ENCODE measurements at places on chromosomes 2 and 18. TPM values are rescaled to one million over a fixed set of nuclear protein-coding genes. Genes with fewer than 3 reads are reported as not detected.

The NFATC1 gene
- total RNA-seq, result 33.7 TPM

The LAMA3 gene
- total RNA-seq, result 74.1 TPM

The IAH1 gene
- total RNA-seq, result 55.1 TPM

The HOXD1 gene
- total RNA-seq, result 1.8 TPM

GRCh38 chr2:9549420-9549819, 6.2 kb downstream of the ADAM17 start:
- no peak for DNase-seq

- DNase-seq, result no peak
These were observed 95.1 kb downstream of the MYO5B start for GRCh38 chr18:50099725-50100407.

DNA sequence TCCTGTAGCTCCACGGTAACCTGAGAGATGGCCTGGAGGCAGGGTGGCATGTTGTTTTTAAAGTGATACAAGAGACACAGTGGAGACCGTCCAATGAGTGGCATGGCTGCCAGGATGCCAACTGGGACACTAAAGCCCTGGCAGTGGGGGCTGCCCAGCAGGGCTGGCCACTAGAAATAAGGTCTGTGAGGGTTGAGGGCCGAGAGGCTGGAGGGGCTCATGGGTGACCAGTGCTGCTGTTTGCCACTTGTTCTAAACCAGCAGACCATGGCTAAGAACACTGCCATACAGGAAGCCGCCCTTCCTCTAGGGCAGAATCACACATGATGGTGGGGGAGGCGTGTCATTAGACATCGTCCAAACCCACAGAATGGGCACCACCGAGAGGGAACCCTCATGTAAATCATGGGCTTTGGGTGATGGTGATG, 71.9 kb downstream of the ALPK2 start:
- no peak for DNase-seq

- DNase-seq, result no peak
These were observed 378.9 kb downstream of the NBAS start for GRCh38 chr2:15182275-15182674.

DNA sequence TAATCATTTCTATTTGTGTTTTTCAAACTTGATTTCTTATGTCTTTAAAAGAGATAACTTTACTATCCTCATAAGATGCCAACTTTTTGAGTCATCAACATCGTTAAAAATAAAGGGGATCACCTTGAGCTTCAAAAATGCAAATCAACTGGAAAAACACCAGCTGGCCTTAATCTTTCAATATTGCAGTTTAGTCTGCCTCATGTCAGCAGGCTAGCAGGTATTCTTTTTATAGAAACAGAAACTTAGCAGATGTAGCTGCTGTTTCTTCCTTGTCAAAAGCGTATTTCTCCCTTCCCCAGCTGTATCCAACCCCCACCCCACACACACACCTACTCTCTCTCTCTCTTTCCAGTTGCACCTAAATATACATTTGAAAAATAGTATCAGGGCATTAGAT, 154.1 kb upstream of the ZNF804A start:
- no peak for DNase-seq

DNA sequence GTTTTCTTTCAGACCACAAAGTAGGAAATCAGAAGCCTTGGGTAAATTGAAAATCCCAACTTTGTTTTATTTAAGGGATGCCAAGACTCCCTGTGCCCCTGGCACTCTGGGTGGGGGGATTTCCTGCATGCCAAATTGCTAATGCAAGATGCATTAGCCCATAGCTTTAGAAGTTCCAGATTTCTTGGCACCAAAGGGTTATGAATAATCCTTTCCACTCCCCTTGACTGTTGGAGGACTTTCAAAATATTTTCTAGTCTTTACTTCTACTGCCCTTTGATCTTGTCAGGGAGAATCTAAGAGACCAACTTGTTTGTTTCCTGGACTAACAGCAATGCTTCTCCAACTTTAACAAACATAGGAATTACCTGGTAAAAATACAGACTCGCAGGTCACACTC, 81.8 kb upstream of the TGIF1 start:
- no peak for DNase-seq

DNA sequence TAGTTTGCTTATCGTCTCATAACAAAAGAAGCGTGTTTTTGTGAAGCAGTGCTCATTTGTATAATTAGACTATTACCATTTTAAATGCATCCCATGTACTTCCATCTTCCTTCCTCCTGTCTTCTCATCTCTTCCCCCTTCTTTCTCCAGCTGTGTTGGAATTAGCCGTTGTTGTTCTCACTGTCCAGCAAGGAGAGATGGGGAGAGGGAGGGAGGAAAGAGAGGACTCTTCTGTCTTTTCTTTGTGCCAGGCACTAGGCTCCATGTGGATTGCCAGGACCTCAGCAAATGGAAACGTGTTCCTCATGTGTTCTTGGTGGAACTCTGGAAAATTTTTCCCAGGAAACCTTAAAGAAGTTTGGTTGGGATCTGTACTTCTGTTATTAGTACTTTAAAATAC, 131.7 kb downstream of the PHLPP1 start:
- DNase-seq, result no peak

DNA sequence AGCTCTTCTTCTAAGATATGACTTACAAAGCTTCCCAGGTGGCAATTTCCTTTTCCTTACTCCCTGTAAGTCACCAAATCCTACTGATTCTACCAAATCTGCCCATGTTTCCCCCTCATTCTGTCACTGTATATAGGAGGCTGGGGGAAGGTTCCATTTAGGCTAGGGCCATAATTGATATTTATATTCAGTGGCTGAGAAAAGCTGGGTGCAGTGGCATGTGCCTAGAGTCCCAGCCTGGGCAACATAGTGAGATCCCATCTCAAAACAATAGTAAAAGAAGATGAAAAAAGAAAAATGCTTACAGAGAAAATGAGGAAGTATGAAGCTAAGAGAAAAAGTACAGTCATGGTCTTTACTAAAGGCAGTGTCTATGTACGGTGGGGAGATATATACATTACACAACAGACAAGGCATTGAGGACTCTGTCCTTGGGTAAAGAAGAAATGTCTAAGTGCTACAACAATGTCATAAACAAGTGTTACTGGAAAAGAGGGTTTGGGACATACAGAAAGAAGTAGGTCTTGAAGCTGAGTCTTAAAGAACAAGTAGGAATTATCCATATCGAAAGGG, 4.8 kb downstream of the CWC22 start:
- no peak for DNase-seq

DNA sequence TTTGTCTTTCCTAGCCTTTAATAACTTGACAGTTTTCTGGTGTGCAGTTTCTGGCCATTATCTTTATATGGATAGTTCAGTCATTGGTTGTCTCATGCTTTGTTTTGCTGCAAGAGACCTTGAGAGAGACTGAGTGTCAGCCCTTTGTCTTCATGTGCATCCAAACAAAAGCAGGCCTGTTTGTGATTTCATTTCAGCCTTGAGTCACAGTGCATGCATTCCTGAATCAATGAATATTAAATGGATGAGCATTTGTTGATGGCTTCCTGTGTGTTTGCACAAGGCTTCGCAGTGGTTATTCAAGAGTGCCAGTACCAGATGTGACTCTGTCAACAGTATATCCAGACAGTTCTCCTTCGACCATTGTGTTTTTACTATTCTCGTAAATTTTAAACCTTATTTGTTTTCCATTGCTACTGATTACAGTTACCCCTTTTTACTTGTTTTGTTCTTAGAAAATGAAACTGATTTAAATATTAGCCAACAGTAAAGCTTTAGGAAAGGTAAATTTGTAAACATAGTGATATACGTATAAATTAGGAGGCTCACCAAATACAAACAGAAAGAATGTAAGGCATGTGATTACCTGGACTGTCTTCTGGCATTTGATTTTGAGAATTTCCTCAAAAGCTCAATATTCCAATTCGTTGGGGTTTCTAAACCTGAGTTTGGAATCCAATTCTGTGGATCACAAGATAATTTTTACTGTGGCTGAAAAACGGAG, 319.8 kb downstream of the CTNNA2 start:
- DNase-seq, result no peak
